ENCODE measurements at places on chromosomes 1 and 21.

DNA sequence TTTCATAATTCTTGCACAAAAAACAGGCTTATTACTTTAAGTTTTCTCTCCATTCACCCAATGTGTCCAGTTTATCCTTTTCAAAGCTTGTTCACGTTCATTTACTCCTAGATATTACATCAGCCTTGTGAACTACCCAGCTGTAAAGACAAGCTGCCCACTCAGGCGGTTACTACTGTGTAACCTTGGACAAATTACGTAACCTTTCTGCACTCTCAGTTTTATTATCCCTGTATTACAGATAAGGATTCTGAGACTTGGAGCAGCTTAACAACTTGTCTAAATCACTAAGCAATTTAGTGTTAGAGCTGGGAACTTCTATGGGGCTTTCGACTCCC lies 20.5 kb upstream of the LPAR3 start:
- DNase-seq, result no peak

DNA sequence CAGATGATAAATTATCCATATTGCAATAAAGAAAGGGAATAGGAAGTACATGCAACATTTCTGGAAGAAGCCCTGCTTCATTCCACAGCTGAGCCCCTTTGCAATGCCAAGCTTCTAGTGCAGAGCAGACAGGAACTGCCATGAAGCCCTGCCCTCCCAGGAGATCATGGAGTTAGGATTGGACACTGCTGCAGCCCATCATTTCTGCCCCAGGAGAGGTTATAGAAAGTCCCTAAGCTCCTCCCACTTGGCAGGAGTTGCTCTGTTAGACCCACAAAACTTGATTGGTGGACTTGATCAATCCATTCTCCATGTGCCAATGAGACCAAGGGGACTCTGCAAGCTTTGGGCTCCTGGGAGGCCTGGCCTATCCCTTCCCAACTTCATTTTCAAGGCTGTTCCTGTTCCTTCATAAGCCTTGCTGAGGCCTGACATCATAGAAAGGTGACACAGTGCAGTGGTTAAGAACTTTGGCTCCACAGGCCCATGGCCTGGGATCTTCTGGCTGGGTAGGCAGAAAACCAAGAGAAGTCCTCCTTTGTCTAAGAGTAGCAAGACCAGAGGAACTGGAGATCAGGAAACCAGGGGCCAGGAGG lies 1.3 kb upstream of the LAPTM5 start:
- DNase-seq, result no peak

- DNase-seq, result peak; percentile 49
Observed at GRCh38 chr1:175725684-175726083, 17.7 kb downstream of the TNR start.

DNA sequence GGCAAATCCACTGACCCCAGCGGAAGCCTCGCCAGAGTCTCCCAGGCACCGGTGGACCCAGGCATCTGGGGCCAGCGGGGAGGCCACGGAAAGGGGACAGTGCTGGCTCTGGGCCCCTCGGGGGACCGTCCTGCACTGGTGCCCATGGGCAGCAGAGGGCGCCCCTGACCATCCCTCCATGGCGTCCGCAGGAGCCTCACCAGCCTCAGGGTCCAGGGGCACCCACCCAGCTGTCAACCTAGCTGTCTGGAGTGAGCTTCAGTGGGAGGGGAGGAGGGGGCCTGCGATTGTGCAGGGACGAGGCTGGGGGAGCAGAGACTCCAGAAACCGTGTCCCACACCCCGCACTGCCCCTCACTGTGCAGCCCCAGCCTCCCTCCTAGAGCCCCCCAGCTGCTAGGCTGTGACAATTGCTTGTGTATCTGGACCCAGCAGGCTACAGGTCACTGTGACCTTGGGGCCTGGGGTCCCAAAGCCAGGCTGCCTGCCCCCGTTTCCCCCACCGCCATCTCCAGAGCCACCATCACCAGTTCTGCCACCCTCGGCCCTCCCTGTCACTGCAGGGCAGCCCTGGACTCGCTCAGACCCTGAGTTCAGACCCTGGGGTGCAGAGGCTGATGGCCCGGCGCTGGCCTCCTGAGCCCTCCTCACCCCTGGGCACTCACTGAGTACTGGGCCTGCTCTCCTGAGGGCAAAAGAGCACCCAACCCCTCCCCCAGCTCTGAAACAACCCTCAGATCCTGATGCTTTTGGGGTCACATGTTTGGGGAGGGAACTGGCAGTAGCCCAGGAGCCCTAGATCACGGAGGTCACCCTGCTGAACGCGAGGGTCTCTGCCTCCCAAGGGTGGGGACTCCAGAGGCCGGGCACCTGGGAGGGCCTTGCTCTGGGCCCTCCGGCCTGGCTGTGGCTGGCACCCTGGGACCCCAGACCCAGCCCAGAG lies 10.6 kb upstream of the COL6A1 start:
- DNase-seq, result peak; percentile 68

DNA sequence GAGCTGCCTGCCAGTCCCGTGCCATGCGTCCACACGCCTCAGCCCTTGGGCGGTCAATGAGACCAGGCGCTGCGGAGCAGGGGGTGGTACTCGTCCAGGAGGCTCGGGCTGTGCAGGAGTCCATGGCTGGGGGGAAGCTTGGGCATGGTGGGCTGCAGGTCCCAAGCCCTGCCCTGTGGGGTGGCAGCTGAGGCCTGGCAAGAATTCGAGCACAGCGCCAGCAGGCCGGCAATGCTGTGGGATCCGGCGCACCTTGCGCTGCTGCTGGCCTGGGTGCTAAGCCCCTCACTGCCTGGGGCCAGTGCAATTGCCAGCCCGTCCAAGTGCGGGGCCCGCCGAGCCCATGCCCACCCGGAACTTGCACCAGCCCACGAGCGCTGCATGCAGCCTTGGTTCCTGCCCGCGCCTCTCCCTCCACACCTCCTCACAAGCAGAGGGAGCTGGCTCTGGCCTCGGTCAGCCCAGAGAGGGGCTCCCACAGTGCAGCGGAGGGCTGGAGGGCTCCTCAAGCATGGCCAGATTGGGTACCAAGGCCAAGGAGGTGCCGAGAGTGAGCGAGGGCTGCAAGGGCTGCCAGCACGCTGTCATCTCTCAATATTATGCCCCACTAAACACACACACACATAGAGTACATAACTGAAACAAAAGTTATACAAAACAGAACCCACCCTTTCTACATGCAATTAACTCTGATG lies 307.7 kb downstream of the LMO4 start:
- DNase-seq, result no peak

- DNase-seq, result no peak
Observed at GRCh38 chr1:215719552-215719951, 152.4 kb downstream of the KCTD3 start.

- peak; percentile 55 for DNase-seq
Observed at GRCh38 chr1:94926126-94926914, 590 bp downstream of the CNN3 start.

GRCh38 chr1:16289959-16290358 lies 53.0 kb upstream of the CPLANE2 start:
- no peak for DNase-seq

GRCh38 chr1:105516068-105516467 lies 1540.4 kb upstream of the PRMT6 start:
- DNase-seq, result no peak

Data from progenitor cell of endocrine pancreas (in vitro differentiated cells).